ENCODE measurements at places on chromosomes 12 and 14.

DNA sequence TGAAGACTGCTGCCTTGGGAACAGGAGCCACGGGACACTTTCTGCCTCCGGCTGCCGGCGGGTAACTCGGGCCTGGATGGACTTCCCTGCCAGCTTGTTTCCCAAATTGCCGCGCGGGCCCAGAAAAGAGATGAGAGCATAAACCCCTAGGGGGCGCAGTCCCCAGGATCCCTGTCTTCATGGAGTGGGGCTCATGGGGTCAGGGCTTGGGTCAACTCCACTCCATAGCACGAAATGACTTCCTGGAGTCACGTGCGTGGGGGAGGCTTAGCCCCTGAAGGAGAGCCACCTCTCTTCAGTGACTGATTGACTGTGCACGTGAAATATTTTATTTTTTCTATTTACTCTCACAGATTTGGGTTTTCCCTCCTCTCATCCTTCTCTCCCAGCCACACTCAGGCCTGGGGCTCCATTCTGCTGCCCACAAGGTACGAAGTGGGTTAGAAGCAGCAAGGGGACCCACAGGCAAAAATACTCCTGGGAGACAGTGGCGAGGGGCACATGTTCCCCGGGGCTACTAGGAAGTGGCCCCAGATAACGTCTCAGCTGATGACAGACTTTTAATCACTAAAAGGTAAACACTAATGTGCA lies 10.0 kb downstream of the PGF start:
- peak; percentile 61 for DNase-seq

DNA sequence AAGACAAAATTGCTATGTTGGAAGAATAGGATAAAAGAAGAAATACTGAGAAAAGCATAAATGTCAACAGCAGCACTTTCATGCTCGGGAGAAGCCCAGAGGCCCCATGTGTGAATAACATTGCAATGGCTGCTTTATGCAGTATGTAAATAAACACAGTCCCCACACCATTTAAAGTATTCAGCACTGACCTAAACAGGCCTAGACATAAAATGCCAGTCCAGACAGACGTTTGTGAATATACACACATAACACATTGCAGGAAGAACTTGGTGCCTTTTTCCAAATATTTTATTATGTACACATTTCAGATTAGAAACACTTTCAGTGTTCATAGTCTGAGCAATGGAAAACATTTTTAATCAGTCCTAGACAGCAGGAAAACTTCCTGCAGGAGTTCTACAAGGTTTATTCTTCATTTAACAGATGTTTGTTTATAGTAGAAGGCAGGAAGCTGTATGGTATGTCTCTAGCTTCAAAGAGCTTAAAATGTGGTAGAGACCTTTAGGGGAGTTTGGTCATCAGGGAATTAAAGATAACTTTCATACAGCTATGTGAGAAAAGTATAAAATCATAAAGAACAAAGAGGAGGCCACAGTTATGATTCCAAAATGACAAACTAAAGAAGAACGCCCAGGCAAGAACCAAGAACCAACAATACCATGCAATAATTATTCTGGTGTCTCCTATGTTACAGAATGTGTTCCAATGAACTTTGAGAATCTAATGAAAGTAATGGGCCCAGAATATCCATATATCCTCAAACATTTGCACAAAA lies 30.6 kb upstream of the SLC38A2 start:
- DNase-seq: no peak

- DNase-seq: no peak
These were observed 418.5 kb upstream of the TBX3 start for GRCh38 chr12:115102450-115102849.

DNA sequence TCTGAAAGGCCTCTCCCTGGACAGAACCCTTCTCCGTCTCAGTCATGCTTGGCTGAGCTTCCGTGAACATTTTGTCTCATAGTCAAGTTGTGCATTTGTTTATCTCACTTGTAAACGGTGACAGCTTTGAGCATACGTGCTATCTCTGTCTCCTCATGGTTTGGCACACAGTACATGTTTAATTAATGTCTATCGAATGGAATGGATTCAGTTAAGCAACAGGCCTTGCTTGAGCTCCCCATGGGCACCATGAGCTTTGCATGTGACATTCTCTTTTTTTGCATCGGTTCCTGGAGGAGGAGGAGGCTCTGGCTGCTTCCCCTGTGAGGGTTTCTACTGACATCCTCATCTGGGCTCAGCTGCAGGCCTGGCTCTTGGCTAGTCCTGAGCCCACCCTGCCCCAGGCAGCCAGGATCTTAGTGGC lies 80.0 kb downstream of the PRIMA1 start:
- no peak for DNase-seq

- DNase-seq: peak; percentile 35
These were observed 270.6 kb downstream of the PAWR start for GRCh38 chr12:79420146-79420618.

DNA sequence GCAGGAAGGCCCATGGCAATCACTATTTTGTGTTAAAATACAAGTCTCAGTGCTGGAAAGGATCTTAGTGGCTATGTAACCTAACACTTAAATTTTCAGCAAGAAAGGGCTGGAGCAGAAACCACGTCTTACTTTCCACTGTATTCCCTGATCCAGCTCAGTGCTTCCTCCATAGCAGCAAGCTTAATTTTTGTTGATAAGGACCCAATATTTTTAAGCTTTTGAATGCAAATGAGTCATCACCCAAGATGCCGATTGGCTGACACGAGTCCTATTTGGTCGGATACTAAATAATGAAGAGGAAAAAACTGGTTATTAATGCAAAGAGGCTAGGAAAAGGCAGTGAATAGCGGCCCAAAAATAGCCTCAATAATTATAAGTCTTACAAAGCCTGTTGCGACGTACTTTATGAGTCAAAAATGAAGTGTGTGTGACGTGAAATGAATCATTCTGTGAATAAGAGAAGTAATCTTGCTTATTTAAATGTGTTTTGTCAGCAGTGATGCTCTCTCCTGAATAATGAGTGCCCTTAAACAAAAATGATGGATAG lies 46.9 kb upstream of the IGF1 start:
- no peak for DNase-seq

Data from NCI-H82 (cell line).